ENCODE measurements at places on chromosomes 1 and 21. TPM values are rescaled to one million over a fixed set of nuclear protein-coding genes. Genes with fewer than 3 reads are reported as not detected.

KISS1 gene
- total RNA-seq: not detected

SLAMF6 gene
- 0.53 TPM for total RNA-seq

ANP32E gene
- total RNA-seq: 38.8 TPM

SH2D1B gene
- 0.37 TPM for total RNA-seq

AKR7A3 gene
- 0.53 TPM for total RNA-seq

LMX1A gene
- 0.42 TPM for total RNA-seq

PDC gene
- not detected for total RNA-seq

DIO1 gene
- not detected for total RNA-seq

CR1L gene
- total RNA-seq: 1.7 TPM

ADAMTS4 gene
- total RNA-seq: 4.4 TPM

ZNF669 gene
- total RNA-seq: 12.0 TPM

C8B gene
- total RNA-seq: not detected

SPATA46 gene
- not detected for total RNA-seq

IGSF21 gene
- total RNA-seq: 1.1 TPM

UQCRHL gene
- total RNA-seq: 2.9 TPM

ITLN2 gene
- not detected for total RNA-seq

HRNR gene
- not detected for total RNA-seq

C1orf226 gene
- 1.4 TPM for total RNA-seq

PADI3 gene
- 6.9 TPM for total RNA-seq

ARHGEF16 gene
- 3.3 TPM for total RNA-seq

RNF223 gene
- 2.7 TPM for total RNA-seq

GBP7 gene
- total RNA-seq: not detected

C8A gene
- not detected for total RNA-seq

RNU1-4 gene
- under 0.01 TPM for total RNA-seq

TIE1 gene
- total RNA-seq: 38.5 TPM

WDR47 gene
- 21.0 TPM for total RNA-seq

KCNK2 gene
- total RNA-seq: 3.3 TPM

ZC3H11A gene
- 137 TPM for total RNA-seq

GPATCH3 gene
- total RNA-seq: 6.4 TPM

FYB2 gene
- total RNA-seq: 0.90 TPM

CIART gene
- 2.4 TPM for total RNA-seq

LCE1A gene
- not detected for total RNA-seq

C1orf115 gene
- 10.0 TPM for total RNA-seq

TXLNA gene
- total RNA-seq: 42.8 TPM

NTNG1 gene
- total RNA-seq: 24.4 TPM

SPOCD1 gene
- 0.90 TPM for total RNA-seq

DEGS1 gene
- total RNA-seq: 95.5 TPM

AADACL4 gene
- total RNA-seq: 0.37 TPM

BMP8A gene
- total RNA-seq: 0.95 TPM

MYBPH gene
- total RNA-seq: 8.9 TPM
